ENCODE measurements at places on chromosomes 5 and 9.

- ATAC-seq, result no peak
Measured at GRCh38 chr9:94915476-94916450, 189.3 kb downstream of the AOPEP start.

DNA sequence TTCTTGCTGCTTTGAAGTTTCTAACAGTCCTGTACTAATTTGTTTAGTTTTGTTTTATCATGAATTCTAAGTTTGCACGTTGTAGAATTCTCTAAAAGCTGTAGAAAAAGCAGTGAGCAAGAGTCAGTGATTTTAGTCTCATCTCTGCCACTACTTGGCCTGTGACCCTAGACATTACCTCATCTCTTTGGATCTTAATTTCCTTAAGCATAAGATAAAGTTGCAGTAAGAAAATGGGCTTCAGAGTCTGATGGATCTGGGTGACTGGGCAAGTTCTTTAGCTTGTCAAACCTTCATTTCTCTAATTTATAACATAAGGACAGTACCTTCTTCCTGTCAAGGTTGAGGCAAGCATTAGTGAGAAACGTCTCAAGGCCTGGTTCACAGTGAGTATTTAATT, 247.9 kb downstream of the DMRT2 start:
- no peak for ATAC-seq

- no peak for ATAC-seq
Measured at GRCh38 chr9:10172476-10172875, 440.3 kb downstream of the PTPRD start.

- peak; percentile 98 for ATAC-seq
Measured at GRCh38 chr9:113221003-113221799, at the start of the genes FKBP15 and SLC31A1. Gene FKBP15, minus strand, starts transcription at chr9:113221277. Its CDS starts 34 bp downstream, at chr9:113221243. Gene SLC31A1, plus strand, starts transcription at chr9:113221544. Its CDS starts 34,605 bp downstream, at chr9:113256149.
